Keratinocyte (primary cell): ENCODE measurements at places on chromosomes 1 and 21.

- no peak for DNase-seq
These were observed 14.7 kb upstream of the CD2 start for GRCh38 chr1:116739371-116740012.

DNA sequence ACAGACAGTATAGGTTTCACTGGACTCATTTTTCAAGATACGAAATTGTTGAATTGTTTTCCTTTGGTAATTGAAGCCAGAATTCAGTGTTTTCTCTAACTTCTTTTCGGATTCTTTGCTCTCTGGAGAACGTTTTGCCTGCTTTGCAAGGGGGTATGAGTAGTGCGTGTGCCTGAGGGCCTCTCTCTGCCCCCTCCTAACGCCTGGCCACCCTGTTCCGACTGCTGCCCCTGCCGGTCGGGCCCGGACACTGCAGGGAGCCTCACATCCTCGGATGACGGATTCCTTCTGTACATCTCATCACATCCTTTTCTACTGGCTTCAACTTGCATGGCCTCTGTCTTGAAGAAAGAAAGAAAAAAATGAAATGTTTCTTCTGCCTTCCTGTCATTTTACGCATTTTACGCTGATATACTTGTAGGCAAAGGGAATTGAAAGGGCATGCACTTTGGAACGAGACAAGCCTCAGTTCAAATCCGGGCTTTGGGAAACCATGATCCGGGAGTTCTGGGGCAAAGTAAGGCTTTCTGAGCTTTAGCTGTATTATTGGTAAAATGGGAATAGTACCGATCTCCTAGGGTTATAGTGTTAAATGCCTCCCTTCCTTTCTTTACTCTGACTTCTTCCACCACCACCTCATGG is 65.1 kb downstream of the DISC1 start:
- DNase-seq, result no peak

DNA sequence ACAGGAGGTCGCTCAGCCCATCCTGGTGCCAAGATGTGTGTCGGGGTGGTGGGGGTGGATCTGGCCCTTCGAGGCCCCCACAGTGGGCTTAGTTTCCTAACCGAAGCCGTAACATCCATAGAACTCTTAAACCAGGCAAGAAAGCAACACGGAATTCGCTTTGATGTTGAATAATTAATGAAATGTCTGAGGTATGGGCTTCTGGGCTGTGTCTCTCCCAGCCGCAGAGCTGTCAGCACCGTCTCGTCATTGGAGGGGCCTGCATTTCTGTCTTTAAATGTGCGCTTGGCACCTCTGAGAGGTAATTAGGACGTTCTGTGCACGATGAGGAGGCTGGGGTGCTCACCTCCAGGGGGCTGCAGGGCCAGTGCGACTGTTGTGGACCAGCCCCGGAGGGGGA is 13.3 kb upstream of the PLCH2 start:
- no peak for DNase-seq

DNA sequence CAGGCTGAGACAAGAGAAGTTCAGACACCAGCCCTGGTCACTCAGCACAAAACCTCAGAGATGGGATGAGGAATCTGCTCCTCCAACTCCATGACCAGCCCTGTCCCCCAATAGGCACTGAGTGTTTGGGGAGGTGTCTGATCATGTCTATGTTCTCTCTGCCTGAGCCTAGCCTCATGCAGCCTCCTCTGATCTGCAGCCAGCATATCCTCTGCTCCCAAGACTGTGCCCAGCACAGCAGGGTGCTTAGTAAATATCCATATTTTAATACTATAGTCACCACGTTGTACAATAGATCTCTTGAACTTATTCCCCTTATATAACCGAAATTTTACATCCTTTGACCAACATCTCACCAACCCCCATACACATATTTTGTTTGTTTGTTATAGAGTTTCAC is 202.9 kb downstream of the MATN1 start:
- DNase-seq, result no peak

GRCh38 chr21:16676391-16676790 is 836.5 kb upstream of the CXADR start:
- no peak for DNase-seq

GRCh38 chr1:230165536-230165935 is 98.5 kb downstream of the GALNT2 start:
- DNase-seq, result no peak

- no peak for DNase-seq
These were observed 111.5 kb downstream of the NCAM2 start for GRCh38 chr21:21109736-21110135.

DNA sequence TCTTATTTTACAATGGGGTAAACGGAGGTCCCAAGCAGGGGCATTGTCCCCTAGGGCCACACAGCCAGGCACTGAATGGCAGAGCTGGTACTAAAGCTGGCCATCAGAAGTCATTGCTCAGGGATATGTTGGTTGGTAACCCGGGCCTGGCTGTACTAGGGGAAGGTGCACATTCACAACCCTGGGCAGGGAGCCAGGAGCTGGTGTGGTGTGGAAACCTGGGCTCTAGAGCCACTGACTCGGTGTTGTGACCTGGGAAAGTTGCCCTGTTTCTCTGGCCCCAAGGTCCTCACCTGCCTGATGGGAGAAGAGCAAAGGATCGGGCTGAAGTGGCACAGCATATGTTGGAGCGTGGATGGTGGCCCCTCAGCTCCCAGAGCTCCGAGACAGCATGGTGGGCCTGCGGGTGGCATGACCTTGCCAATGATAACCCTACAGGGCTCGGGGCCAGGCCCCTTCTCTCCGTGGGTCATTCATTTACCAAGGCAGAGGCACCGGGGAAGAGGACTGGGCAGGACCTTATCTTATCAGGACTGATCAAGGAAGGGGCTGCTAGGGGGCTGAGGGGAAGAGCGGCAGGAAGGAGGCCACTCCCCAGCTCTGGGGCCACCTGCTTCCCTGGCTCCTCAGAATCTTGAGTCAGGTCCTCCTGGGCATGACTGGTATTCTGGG is 274.1 kb downstream of the TRABD2B start:
- DNase-seq, result no peak

GRCh38 chr1:201751872-201752271 is 77.1 kb upstream of the IPO9 start:
- no peak for DNase-seq

DNA sequence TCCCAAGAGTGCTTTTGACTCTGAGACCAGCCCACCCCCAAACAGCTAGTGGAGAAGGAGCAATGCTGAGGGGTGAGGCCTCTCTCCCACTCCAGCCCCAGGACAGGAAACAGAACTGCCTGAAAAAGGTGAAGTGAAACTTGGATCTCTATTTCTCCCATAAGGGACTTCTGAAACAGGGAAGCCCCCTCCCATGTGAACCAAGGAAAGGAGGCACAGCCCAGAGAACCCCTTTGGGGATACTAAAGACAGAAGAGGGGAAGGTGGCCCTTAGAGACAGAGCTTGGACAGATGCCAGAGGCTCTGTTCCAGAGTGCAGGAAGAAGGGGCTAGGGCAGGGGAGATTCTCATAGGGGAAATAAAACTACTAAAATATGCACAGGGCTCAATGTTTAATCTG is 2.9 kb downstream of the TNFAIP8L2 start:
- no peak for DNase-seq

- no peak for DNase-seq
These were observed 6.2 kb downstream of the E2F2 start for GRCh38 chr1:23524716-23525401.

DNA sequence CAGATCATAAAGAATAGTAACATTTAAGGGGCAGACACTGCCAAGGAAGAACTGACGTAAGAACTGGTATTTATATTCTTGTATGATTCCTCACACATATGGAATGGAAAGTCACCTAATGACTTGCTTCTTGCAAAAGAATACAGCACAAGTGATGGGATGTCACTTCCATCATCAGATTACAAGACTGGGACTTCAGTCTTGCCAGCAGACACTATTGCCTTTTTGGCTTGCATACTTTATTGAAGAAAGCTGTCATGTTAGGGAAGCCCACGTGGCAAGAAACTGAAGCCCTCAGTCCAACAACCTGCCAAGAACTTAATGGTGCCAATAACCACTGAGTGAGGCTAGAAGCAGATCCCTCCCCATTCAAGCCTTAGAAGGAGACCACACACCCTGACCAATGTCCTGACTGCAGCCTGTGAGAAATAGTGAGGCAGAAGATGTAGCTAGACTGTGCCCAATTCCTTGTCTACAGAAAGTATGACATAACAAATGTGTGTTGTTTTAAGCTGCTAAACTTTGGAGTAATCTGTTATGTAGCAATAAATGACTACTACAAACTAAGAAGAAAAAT is 12.0 kb downstream of the EGLN1 start:
- DNase-seq, result no peak

GRCh38 chr1:83682132-83682531 is 316.8 kb downstream of the TTLL7 start:
- DNase-seq, result no peak

DNA sequence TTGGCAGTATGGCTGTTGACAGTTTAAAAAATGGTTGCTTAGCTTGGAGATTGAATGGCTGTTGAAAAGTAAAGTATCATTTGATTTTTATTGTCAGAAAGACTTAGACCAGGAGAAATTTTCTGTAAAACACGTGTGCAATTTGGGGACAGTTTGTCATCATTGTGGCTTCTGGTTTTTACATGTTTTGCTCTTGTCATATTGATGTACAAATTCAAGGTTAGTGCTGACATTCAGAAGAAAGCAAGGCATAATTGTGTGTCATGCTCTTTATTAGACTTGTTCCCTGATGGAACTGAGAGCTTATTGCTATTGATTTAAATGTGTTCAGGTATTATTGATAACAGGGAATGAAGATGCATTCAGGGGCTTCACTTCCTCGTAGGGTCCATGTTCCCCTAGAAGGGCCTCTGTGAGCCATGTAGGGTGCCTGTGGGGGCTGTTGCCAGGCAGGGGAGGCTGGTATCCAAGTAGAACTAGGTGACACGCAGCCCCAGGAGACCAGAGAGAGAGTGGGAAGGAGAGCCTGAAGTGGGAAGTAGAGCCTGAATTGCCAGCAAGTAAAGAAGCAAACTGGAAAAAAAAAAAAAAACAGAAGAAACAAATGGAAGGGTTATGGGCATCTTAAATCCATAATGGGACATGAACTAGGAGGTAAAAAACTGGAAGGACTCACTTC is 32.7 kb upstream of the PLXNA2 start:
- no peak for DNase-seq

DNA sequence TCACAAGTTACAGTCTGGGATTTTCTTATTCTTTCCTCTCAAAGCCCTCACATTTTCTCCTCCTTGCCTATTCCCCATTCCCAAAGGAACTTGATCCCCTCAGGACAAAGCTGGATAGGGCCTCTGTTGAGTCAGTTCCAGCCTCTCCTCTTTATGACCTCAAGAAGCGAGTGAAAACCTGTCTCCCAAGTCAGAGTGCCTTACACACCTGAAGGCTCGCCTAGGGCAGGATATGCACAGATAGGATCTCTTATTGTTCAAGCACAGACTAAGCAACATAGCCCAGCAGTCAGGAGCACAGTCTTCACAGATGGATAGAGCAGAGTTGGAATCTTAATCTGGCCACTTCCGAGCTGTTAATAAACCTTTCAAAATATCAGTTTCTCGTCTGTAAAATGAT is 60.8 kb upstream of the PRRC2C start:
- DNase-seq, result peak; percentile 73

GRCh38 chr21:45226540-45227326 is 61.0 kb downstream of the POFUT2 start:
- DNase-seq, result no peak

- no peak for DNase-seq
These were observed 19.6 kb downstream of the SPSB1 start for GRCh38 chr1:9312168-9312720.

DNA sequence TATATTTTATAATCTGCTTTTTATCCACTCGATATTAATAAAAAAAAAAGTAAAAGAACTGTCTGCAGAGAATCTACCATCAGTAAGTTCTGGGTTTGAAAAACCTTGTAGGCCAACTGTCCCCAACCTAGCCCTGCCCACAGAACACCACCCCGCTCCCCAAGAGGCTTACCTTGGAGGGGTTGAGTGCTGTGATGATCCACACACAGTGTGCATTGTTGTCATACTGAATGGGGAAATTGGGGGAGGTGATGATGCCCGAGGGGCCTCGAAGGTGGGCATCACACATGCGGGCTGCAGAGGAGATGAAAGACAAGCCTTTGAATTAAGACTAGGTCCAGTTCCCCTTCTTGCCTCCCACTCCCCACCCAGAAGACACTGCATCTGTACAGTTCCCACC is 53.3 kb upstream of the HMGB4 start:
- no peak for DNase-seq

DNA sequence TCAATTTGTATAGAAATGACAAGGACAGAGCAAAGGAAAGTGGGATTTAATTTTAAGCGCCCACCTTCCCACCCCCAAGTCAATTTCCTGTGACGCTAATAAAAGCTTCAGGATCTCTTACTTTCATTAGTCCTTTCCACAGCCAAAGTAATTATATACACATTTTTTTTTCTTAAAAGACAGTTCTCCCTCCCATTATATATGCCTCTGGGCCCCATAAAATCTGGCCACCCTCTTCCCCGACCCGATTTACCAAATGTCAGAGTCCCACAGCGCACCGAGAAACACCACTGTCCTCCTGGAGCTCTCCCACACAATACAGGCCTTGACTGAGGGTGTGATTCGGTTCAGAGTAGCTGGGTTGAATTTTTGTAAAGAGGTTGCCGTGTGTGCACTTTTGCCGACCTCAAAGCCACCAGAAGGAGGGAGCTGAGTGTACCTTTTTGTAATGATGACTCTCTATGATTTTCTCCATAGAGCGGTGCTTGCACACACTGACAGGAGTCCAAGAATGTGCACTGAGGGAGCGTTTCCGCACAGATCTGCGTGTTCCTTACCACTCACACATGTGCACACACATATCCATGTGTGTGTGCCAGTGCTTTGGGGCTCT is 26.2 kb upstream of the IL10 start:
- DNase-seq, result no peak

DNA sequence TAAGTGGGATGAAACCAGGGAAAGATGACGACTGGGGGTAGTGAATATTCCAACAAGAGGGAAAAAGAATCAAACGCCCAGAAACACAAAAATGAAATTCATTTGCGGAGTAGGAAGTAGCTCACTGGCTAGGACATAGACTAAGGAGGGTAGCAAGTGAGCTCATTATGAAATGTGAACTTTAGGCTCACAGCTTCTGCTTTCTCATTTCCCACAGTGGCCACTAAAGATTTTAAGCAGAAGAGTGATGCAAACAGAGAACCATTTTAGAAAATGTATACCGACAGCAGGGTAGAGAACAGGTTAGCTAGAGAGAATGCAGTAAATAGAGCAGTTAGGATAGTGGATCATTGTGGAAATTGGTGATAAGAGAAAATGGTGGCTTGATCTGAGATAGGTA is 3.5 kb downstream of the CD48 start:
- DNase-seq, result no peak

DNA sequence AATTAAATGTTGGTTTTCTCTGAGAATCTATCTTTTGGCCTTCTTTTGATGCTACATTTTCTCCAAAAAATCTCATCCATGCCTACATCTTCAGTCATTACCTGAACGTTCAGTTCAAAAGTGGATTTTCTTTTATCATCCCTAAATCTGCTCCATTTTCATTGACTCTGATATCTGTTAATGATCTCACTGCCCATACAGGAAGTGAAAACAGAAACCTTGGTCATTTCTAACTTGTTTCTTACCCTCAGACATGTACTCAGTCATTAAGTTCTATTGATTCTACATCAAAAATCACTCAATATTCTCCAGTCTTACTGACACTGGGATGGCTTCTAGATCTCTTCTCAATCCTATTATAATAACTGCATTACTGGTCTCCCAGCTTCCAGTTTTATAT is 22.7 kb downstream of the PRKACB start:
- no peak for DNase-seq
